ENCODE measurements at places on chromosomes 7 and 10.
A peak's percentile ranks its signal among the peaks of the same experiment; 100 is the strongest.

DNA sequence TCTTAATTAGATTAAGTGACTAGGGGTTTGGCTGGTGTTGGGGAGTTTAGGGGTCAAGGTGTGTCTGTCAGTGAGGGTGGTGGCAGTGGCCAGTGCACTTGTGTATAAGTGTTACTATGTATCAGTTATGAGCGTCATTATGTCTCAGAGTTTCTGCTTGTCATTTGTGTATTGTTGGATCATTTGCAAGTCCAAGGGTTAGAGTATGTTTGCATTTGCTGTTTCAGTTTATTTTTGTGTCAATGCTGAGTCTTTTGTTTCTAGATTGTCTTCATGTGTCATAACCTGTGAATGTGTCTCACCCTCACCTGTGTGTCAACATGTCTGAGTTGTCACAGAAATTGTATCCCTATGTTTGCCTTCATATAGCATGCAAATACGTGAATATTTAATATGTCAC lies 97.5 kb upstream of the PAX2 start:
- no peak for ATAC-seq

DNA sequence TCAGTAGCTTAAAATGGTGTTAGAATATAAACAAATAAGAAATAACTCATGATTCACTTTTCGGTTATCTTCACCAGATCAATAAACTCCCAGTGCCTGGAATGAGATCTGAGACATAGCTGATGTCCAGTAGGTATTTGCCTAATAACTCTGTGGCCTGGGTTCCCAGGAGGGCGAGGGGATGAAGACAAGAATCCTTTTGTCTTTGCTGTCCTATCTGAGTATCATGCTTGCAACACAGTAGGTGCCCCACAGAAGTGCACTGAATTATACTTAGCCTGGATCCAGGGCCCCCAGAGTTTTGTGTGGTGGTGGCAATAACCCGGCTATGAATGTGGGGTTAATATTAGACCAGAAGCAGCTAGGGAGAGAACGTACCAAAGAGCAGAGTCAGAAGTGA lies 350.1 kb upstream of the AOAH start:
- no peak for ATAC-seq

DNA sequence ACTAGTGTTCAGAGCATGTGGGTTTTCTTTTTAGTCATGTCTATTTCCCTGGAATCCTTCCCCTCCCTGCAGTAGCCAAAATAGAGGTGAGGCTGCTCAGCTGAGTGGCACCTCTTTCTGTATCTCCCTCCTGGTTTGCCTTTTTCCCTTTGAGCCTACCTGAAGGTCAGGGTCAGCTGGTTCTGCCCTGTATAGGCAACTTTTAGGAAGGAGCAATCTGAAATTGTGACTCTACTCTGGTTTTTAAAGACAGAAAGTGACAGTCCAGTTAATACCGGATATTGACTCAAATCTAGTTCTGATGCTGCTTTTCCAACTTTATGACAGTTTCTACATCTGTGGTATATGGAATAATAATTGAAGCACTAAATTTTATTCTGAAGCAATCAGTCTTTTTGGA lies 26.0 kb downstream of the CCM2 start:
- no peak for ATAC-seq

DNA sequence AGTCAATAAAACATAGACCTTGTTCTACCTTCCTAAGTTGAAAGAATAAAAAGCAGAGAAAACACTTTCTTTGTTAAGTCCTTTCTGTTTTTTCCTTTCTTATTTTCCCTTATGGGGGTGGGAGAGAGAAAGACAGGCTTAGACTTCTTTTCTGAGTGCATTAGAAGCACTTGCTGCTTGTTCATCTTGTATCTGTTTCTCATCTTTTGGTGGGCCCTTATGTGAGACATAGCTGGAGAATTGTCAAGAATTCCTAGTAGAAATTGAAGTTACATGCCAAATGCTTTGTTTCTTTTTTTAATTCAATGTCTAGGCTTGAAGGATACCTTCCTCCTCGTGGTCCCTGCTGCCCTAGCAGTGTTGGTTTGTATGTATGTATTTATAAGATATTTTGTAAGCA lies 6.7 kb downstream of the EIF4EBP2 start:
- no peak for ATAC-seq

GRCh38 chr10:90443342-90443741 lies 414.5 kb downstream of the HTR7 start:
- no peak for ATAC-seq

DNA sequence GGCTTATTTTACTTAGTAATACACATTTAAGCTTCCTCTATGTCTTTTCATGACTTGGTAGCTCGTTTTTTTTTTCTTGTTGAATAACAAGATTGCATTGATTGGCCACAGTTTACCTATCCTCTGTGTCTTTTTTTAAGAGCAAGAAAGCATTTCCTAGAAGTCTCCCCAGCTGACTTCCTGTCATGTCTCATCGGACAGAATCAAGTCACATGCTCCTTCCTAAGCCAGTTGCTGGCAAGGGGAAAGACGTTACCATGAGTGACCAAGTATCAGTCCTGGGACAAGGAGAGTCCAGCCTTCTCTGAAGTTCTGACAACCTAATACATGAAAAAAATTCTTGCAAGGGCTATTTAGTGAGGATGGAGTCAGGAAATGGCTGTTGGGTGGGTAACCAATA lies 24.9 kb upstream of the SFRP5 start:
- ATAC-seq: peak; percentile 85

DNA sequence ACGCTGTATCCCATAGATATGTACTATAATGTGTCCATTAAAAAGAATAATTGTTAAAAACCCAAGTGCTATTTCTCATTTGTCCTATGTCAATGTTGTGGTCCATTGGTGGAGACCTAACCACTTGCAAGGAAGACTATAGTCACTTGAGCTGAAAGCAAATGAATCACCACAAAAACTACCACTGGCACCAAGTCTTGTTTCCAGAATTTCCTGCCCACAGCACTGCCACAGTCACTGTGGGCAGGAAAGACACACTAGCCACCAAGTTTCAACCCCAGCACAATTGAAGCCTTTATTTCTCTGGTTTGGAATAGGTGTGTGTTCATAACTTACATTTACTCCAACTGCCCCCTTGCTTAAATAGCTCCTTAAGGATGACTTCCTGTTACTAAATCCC lies 12.4 kb downstream of the DIP2C start:
- no peak for ATAC-seq

DNA sequence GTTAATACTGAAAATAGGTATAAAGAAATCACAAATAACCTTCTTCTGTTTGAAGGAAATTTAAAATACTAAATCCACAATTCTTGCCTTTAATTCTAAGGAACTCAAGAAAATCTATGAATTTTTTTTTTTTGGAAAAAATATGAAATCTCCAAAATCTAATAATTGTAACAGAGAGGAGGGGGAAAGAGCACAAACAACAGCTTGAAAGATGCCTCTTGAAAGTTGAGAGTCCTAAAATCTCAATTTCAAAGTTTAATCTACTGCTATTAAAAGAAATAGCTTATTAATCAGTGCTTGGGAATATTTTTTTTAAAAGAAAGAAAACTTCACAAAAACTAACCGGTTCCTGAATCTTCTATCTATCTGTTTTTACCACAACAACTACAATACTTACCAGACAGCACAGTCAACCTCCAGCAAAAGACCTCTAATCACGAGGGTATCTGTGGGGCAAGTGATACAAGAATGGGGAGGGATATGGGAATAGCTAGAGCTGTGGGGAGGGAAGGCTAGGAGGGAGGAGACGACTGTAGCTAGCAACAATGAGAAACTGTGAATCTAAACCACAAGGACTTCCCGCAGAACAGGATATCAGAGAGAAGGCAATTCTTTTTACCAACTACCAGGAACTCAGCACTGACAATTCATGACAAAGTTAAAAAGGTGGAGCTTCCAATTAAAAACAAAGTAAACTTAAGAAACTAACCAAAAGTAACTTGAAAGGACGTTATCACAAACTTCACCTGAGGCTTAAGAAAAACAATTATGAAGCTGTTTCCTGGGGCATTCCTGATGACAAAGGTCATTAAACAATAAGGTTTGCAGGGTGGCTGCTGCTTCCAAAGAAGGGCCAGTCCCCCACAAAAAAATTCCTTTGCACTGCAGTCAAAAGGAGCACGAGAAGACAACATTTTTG lies at the start of gene USP54:
Gene USP54, minus strand, starts transcription at position 462 of the 919 bp plus-strand sequence. CDS start 15,684 bp downstream, outside the sequence.
- no peak for ATAC-seq

DNA sequence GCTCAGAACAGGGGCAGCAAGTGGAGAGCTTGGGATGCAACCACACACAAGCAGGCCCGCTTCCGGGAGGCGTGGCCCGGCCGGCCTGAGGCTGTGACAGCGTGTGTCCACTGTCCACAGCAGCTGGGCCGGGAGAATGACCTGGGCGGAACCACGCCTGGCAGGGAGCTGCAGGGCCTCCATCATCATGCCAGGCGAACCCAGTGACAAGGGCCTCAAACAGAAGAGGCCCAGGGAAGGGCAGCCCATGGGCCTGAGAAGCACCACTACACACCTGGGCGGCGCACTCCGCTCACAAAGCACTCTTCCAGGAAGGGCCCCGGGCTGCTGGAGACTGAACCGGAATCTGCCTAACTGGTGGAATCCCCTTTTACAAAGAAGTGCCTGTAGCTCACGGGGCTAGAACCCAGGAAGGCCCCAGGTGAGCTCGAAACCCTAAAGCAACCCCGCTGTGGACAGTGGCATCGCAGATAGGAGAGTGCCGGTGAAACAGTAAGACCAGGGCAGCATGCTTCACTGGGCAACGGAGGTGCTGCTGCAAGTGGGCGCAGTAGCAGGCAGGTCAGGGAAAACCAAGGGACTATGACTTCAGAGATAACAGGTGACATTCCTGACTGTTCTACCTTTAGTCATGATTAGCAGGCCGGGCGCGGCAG lies 66.0 kb downstream of the MAD1L1 start:
- ATAC-seq: no peak

GRCh38 chr10:124558339-124559321 lies 97.0 kb downstream of the LHPP start:
- ATAC-seq: no peak

DNA sequence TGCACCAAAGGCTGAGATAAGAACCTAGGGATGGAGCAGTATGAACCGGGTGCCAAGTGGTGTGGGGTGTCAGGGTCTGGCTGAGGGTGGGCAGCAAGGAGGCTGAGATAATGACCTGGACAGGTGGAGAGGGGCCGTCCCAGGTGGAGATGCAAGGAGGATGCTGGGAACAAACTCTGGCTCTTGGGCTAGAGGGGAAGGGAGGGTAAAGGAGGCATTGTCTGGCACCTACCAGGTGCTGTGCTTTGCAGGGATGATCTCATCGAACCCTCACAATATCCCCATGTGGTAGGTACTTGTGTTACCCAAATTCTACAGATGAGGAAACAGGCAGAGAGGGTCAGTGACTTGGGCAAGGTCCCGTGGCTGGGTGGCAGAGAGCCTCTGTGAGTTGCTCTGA lies 19.9 kb upstream of the HOXA13 start:
- ATAC-seq: no peak

- no peak for ATAC-seq
These were observed 50.3 kb downstream of the ENO4 start for GRCh38 chr10:116899626-116900025.

GRCh38 chr7:43353902-43354301 lies 229.0 kb upstream of the STK17A start:
- ATAC-seq: no peak

DNA sequence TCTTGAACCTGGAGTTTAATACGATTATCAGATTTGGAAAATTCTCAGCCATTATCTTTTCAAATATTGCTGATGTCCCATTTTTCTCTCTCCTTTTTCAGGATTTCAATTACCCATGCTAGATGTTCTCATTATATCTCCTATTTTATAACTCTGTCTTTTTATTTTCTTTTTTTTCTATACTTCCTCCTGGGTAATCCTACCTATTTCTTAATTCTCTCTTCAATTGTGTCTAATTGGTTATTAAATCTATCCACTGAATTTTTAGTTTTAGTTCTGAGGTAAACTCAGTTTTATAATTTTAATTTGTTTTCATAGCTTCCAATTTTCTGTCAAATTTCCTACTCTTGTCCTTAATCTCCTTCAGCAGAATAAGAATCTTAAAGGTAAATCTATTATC lies 15.6 kb downstream of the STEAP1 start:
- ATAC-seq: no peak

DNA sequence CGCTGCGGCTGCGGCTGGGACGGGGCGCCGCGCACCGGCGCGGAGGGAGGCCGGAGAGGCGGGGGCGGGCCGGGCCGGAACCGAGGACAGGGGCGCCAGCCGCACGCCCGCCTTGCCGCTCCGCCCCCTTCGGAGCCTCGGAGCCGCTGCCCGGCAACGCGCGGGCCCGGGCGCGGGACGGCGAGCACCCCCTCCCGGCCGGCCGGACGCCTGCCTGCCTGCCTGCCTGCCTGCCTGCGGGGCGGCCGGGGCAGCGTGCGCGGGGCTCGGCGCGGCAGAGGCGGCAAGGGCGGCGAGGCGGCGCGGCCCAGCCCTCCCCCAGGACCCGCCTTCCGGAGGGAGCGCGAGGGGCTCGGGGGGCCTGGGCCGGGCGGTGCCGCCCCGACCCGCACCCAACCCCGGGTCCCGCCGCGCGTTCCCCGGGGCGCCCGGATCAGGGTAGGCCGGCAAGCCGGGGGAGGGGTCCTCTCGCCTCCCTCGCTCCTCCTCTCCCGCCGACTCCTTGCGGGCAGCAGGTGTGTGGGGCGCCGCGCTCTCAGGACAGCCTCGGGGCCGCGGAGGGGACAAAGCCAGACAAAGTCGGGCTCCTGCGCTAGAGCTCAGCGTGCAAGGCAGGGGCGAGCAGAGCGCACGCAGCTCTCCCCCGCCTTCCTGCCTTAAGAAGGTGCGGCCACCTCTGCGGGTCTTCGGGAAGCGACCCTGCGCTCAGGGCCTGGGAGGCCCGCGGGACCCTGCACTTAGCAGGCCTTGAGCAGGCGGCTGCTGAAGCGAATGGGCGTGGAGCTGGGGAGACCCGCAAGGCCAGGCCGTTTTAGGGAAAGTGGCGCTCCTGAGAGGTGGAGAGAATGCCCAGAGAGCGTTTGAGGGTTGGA lies at the start of gene KIAA1549:
Gene KIAA1549, minus strand, starts transcription at position 58 of the 872 bp plus-strand sequence. CDS start 120 bp downstream, outside the sequence.
- ATAC-seq: peak; percentile 80

- no peak for ATAC-seq
These were observed 61.2 kb upstream of the ABLIM1 start for GRCh38 chr10:114719311-114719710.

- no peak for ATAC-seq
These were observed 72.9 kb downstream of the ATE1 start for GRCh38 chr10:121854809-121855445.

- ATAC-seq: peak; percentile 48
These were observed 361.0 kb downstream of the FRMD4A start for GRCh38 chr10:13969792-13970140.

DNA sequence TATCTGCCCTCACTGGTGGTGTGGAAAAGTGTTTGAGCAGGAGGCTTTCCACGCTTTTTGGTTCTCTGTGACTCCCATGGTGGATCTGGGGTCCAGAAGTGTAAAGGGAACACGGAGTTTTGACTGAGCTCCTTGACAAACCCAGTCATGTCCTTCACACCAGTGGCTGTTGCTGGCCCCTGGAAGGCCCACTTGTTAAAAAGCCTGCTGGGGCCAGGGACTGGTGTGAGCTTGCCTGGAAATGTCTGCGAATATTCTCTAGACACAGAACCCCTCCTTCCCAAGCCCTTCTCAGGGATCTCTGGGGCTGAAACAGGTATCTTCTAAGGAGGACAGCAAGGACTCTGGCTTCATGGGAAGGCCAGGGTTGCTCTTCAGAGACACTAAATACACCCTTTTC lies 343.0 kb downstream of the TCERG1L start:
- ATAC-seq: no peak

GRCh38 chr10:62130948-62131347 lies 137.7 kb downstream of the RTKN2 start:
- no peak for ATAC-seq

All from activated CD4-positive, CD25-positive, alpha-beta regulatory T cell treated with anti-CD3 and anti-CD28 coated beads, Interleukin-2, amount 50 U/mL, for 24 hours (primary cell).